ENCODE measurements at places on chromosomes 12 and 14. TPM values are rescaled to one million over a fixed set of nuclear protein-coding genes. Genes with fewer than 3 reads are reported as not detected.

DNA sequence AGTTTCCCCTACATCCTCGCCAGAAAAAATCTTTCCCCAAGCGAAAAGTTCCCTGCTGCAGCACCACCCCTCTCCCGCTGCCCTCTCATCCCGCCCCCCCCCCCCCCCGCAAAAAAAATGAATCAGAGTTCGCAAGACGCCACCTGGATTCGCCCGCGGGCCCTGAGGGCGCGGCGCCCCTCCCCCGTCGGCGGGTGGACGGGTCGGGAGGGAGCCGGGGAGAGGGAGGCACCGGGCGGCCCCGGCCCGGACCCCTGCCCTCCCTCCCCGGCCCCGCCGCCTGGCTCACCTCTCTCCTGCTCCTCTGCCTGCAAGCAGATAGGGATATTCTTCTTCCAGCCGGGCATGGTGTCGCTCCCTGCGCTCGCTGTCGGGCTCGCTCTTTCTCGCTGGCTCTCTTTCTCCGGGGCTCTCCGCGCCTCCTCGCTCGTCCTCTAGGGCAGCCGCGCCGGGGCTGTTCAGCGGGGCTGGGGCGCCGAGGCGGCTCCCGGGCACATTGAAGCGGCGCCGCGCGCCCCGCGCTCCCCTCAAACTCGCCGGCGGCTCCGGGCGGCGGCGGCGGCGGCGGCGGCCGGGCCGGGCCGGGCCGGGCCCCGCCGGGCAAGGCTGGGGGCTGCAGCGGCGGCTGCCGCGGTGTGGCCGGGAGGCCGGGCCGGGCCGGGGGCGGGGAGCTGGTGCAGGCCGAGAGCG, 200.3 kb upstream of the CAND1 start:
- H3K4me3 ChIP-seq, result no peak overlapping the region
- no peaks in the 10 kb centered on the region for H3K36me3 ChIP-seq
- H3K27ac ChIP-seq, result no peak overlapping the region
- peak; percentile 20 for DNase-seq
- H3K4me1 ChIP-seq, result peaks cover 3% of the 10 kb centered on the region

DNA sequence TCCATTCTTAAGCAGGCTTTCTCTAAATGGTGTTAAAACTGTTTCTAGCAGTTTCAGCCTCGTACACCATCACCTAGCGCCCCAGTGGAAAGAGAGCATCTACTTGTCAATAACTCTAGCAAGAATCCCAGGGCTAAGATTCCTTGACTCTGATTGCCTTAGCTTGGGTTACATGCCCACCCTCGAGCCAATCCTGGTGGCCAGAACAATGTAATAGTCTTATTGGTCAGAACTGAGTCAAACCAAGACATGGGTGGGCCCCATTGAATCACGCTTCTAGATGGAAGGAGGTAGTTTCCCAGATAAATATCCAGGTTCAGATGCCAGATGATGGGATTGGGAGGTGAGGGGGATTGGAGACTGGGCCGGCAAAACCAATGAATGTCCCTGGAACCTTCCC, 55.9 kb upstream of the MED13L start:
- no peaks in the 10 kb centered on the region for H3K4me1 ChIP-seq
- H3K4me3 ChIP-seq, result no peak overlapping the region
- H3K27me3 ChIP-seq, result no peaks in the 10 kb centered on the region
- no peaks in the 10 kb centered on the region for H3K36me3 ChIP-seq
- no peak for DNase-seq
- no peak overlapping the region for H3K27ac ChIP-seq

GRCh38 chr14:72731252-72732020, 162.5 kb downstream of the DPF3 start:
- no peaks in the 10 kb centered on the region for H3K36me3 ChIP-seq
- DNase-seq, result no peak
- no peaks in the 10 kb centered on the region for H3K27me3 ChIP-seq
- H3K4me1 ChIP-seq, result no peaks in the 10 kb centered on the region

Gene NRIP2
- total RNA-seq, result not detected

DNA sequence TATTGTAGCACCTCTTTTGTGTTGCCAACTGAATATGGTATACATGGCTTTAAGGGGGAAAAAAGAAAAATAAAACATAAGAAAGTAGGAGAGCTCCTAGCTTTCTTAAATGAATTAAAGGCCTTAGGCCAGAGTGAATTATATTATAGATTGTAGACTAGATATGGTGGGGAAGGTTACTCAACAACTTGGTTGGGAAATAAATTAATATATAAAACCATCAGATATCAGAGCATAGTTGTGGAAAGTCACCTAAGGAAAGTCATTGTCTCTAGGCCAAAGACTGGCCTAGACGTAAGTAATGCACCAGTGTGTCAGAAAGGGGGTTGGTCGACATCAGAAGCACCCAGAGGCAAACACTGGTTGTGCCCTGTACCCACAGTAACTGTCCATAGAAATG, 391.8 kb downstream of the RAD51B start:
- peak overlapping the region; percentile 64 for H3K27ac ChIP-seq
- peaks cover 21% of the 10 kb centered on the region for H3K4me1 ChIP-seq
- no peak for DNase-seq
- no peak overlapping the region for H3K4me3 ChIP-seq
- H3K36me3 ChIP-seq, result no peaks in the 10 kb centered on the region

- H3K4me3 ChIP-seq, result no peak overlapping the region
- no peak for DNase-seq
- H3K27ac ChIP-seq, result no peak overlapping the region
- no peaks in the 10 kb centered on the region for H3K36me3 ChIP-seq
These were observed 494.5 kb downstream of the RMST start for GRCh38 chr12:97957109-97957508.

Gene KIF26A
- total RNA-seq, result 0.07 TPM

Gene FBRSL1
- total RNA-seq, result 94.6 TPM

DNA sequence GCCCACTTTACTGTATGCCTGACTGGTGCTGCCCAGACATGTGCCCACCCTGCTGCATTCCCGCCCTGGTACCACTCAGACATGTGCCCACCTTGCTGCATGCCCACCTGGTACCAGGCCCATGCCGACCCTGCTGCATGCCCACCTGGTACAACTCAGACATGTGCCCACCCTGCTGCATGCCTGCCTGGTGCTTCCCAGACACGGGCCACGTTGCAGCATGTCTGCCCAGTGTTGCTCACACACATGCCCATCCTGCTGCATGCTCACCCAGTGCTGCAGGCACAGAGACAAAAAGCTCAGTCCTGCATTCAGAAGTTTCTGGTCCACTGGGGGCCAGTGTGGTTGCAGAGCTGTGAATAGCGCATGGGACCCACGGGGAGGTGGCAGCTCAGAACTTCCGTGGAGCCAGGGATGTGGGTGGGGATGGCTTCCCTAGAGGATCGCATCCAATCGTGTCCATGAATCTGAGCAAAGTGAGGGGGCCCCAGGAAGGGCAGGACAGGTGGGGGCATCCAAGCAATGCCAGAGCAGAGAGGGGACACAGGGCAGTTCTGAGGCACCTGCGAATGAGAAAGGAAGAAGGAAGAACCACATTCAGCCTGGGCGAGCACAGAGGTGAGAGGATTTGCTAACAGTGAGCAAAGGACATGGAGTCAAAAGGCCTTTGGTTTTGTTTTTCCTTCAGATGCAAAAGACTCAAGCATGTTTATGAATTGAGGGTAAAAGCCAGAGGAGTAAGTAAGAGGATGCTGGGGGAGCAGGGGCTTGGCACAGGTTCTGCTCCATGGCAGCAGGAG, 175.9 kb upstream of the C14orf180 start:
- H3K27ac ChIP-seq, result no peak overlapping the region
- no peaks in the 10 kb centered on the region for H3K36me3 ChIP-seq
- no peak overlapping the region for H3K4me3 ChIP-seq
- peaks cover 7% of the 10 kb centered on the region for H3K27me3 ChIP-seq
- DNase-seq, result no peak

DNA sequence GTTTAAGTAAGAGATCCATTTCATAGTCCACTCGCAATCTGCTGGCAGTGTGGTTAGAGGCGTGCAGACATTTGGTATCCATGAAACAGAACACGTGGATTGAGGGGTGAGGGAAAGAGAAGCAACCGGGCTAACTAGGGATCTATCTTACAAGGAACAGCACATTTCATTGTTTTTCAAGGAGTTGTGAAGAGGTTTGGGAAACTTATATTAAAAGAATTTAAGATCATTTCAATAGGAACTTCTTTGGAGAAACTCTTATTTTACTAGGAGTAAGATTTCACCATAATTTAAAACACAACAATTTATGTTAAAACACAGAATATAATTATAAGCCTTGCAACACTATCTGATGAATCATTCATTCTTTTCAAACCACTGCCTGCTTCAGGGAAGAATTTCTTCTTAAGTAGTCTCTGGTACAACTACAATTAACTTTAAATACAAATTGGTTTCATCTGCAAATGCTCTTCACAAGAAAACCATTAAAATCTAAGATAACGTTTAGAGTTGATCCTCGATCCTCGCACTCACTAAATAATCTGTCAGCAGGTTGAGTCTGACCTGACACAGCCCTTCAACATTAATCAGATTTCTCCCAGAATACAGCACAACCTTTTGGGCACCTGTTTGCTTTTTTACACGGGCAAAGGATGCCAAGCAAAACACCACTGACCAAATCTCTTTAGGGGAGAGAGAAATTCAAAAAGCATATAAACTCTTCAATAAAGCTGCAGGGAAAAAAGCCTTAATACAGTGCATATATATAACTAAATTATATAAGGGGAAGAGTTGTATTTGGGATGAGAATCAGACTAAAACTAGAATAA, 27.3 kb downstream of the PPTC7 start:
- H3K27me3 ChIP-seq, result no peaks in the 10 kb centered on the region
- no peak overlapping the region for H3K27ac ChIP-seq
- DNase-seq, result no peak
- peaks cover 25% of the 10 kb centered on the region for H3K4me1 ChIP-seq
- peaks cover 8% of the 10 kb centered on the region for H3K36me3 ChIP-seq

DNA sequence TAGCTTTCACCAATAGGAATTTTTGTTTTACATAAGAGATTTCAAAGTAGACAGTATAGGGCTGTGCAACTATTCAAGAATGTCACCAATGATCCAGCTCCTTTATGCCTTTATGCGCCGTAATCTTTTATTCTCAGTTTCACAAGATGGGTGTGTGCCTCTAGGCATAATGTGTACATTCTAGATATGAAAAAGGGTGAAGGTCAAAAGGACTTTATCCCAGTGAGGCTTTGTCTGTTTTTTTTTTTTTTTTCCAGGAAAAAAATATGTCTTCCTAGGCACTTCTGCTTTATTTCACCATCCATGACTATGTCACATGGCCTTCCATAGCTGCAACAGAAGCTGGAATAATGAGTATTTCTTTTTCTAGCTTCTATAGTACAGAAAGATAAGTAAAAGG, 142.3 kb upstream of the IGF1 start:
- H3K36me3 ChIP-seq, result no peaks in the 10 kb centered on the region
- no peak overlapping the region for H3K27ac ChIP-seq
- no peaks in the 10 kb centered on the region for H3K27me3 ChIP-seq
- no peak for DNase-seq

- H3K27me3 ChIP-seq, result no peaks in the 10 kb centered on the region
- peak; percentile 42 for DNase-seq
- H3K4me3 ChIP-seq, result peak overlapping the region; percentile 84
- peaks cover 22% of the 10 kb centered on the region for H3K4me1 ChIP-seq
- H3K36me3 ChIP-seq, result no peaks in the 10 kb centered on the region
- peak overlapping the region; percentile 76 for H3K27ac ChIP-seq
These were observed 619 bp downstream of the ERC1 start for GRCh38 chr12:991350-992333.

Gene METTL17
- 75.9 TPM for total RNA-seq

GRCh38 chr14:24883576-24883975, 166.4 kb downstream of the STXBP6 start:
- DNase-seq, result no peak
- H3K4me3 ChIP-seq, result no peak overlapping the region
- H3K4me1 ChIP-seq, result no peaks in the 10 kb centered on the region
- H3K27ac ChIP-seq, result no peak overlapping the region
- H3K27me3 ChIP-seq, result no peaks in the 10 kb centered on the region

Gene C12orf54
- total RNA-seq, result not detected

- H3K27ac ChIP-seq, result no peak overlapping the region
- H3K27me3 ChIP-seq, result no peaks in the 10 kb centered on the region
- H3K36me3 ChIP-seq, result peaks cover 12% of the 10 kb centered on the region
- peak overlapping the region; percentile 68 for H3K4me3 ChIP-seq
These were observed 21.1 kb upstream of the CERS5 start for GRCh38 chr12:50188241-50188781.

DNA sequence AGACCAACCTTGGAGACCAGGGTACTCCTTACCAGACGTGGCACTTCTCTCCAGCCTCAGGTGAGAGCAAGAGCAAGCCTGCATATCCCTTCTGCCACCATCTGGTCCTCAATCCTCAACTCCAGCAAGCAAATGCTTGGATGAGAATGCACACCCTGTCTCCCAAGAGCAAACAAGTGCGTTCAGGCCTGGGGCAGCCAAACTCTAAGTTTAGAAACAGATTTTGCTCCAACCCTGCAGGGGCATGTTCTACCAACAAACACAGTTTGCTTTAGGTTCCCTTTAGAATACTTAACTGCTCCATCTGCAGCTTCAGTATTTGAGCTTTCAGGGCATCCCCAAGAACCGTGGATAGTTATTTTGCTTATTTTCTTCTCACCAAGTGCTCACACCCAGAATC, 55.9 kb upstream of the FICD start:
- H3K27me3 ChIP-seq, result no peaks in the 10 kb centered on the region
- no peak overlapping the region for H3K27ac ChIP-seq

DNA sequence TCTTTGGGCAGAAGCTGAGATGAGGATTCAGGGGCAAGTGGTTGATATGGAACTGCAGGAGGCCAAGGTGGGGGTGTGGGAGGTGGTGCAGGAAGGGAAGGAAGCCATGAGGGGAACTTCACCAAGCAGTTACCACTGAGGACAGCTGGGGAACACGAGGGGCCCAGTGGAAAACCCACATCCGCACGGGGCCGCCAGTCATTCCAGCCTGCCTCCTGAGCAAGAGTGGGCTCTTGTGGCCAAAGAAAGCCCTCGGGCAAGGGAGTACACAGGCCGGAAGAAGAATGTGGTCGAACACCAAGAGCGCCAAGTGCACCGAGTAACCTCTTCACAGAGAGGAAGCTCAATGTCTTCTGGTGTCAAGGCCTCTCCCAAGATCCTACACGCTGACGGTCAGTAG, 252.2 kb upstream of the FOXN3 start:
- no peak for DNase-seq
- no peak overlapping the region for H3K4me3 ChIP-seq
- H3K36me3 ChIP-seq, result no peaks in the 10 kb centered on the region
- no peak overlapping the region for H3K27ac ChIP-seq
- H3K27me3 ChIP-seq, result no peaks in the 10 kb centered on the region

Gene TMTC1
- total RNA-seq, result not detected

DNA sequence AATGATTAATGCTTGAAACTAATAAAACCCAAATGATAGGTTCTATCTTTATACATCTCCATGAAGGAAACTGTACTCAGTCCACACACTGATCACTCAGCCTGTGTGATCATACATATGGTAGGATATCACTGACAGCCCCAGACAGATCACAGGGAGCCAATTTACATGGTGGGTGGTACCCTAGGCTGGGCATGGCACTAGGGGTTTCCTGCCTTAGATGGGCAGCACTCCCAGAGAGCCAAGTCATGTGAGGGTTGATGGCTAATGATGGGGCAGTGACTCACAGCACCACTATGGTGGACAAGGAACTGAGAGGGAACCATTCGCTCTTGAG, 89.6 kb upstream of the PTPRR start:
- no peaks in the 10 kb centered on the region for H3K36me3 ChIP-seq
- no peak overlapping the region for H3K4me3 ChIP-seq
- H3K4me1 ChIP-seq, result no peaks in the 10 kb centered on the region
- DNase-seq, result no peak
- H3K27me3 ChIP-seq, result no peaks in the 10 kb centered on the region
